Activated T-helper 1 cell treated with anti-CD3 and anti-CD28 coated beads, Interleukin-12 subunit alpha, Interleukin-12 subunit beta, Interleukin-2, Interleukin-4 antibody, amounts not matched to agents 30 ng/mL and 10 ng/mL and 1 ng/mL, durations not matched to agents 14 hours and 24 hours and 36 hours (primary cell): ENCODE measurements at places on chromosomes 16 and 17.
A peak's percentile ranks its signal among the peaks of the same experiment; 100 is the strongest.

DNA sequence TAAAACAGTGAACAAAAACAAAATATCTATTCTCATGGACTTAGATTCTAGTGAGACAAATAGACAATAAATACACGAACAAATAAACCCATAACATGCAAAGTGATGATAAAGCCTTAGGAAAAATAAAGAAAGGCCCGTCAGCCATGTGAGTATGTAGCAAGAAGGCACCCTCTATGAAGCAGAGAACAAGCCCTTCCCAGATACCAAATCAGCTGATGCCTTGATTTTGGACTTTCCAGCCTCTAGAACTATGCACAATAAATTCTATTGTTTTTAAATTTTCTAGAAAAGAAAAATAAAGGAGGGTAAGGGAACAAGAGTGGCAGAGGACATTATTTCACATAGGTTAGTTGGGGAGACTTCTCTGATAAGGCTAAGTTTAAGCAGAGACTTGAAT, 40.7 kb upstream of the SMURF2 start:
- H3K4me1 ChIP-seq: peaks cover 13% of the 10 kb centered on the region
- no peak overlapping the region for H3K4me3 ChIP-seq
- H3K27me3 ChIP-seq: peaks cover 11% of the 10 kb centered on the region
- DNase-seq: no peak
- no peaks in the 10 kb centered on the region for H3K36me3 ChIP-seq

DNA sequence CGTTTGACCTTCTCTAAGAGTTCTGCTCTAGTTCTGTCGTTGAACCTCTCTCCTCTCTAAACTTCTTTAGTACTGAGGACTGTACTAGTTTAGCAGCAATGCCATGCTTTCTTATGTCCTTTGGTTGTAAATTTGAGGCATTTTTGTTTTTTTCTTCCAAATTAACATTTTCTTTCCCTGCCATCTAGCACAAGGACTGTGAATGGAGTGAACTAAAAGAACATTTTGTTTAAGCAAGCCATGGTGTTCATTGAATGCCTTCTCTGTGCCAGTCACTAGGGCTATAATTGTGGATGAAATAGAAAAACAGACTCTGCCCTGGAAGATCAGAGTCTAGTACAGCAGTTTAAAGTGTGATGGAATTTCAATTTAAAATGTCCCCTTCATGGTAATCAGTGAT, 137.9 kb downstream of the FTO start:
- no peak overlapping the region for H3K27ac ChIP-seq
- H3K4me3 ChIP-seq: no peak overlapping the region
- DNase-seq: no peak
- H3K4me1 ChIP-seq: peaks cover 8% of the 10 kb centered on the region
- H3K36me3 ChIP-seq: peaks cover 5% of the 10 kb centered on the region

DNA sequence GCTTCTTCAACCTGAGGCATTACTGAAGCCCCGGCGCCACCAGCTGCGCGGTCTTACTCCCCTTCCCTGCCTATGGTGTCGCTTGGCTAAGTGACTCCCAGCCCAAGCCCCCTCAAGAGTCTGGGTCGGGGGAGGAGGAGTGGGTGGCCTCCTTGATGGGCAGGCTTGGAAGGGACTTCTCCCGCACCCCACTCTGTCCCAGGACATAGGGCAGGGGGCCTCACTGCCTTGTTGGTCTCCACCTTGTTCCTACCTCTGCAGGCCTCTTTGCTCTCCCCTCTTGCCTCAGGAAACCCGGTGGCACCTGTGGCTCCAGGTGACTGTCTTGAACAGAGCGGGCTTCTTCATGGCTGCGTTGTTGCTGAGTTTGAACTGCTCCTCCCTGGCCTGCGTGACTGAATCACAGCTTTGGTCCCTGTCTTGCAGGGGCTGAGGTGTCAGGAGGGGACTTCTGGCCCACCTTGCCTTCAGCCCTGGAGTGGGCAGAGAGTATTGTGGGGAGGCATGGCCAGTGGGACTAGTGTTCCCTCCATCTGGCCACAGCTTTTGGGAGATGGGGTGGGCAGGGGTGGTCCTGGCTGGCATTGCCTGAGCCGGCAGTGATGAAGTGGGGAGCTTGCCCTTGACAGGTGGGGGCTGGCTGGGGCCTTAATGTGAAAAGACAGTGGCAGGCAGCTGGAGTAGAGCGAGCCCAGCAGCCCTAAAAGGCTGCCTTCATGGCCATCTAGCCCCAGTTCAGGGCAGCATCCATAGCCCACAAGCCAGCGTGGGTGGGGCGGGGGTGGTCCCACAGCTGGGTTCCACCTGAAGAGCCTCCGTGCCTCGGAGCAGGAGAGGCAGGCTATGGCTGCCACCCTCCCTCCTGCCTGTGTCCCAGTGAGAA, 7.3 kb downstream of the CBX2 start:
- DNase-seq: no peak
- peaks cover 30% of the 10 kb centered on the region for H3K27me3 ChIP-seq
- H3K4me1 ChIP-seq: no peaks in the 10 kb centered on the region
- no peak overlapping the region for H3K27ac ChIP-seq
- H3K4me3 ChIP-seq: no peak overlapping the region

- H3K4me1 ChIP-seq: no peaks in the 10 kb centered on the region
- H3K36me3 ChIP-seq: no peaks in the 10 kb centered on the region
- H3K27ac ChIP-seq: no peak overlapping the region
- no peak overlapping the region for H3K4me3 ChIP-seq
- peaks cover 6% of the 10 kb centered on the region for H3K27me3 ChIP-seq
Observed at GRCh38 chr17:1597861-1598342, 30.7 kb downstream of the SLC43A2 start.

- H3K4me1 ChIP-seq: no peaks in the 10 kb centered on the region
- no peaks in the 10 kb centered on the region for H3K36me3 ChIP-seq
Observed at GRCh38 chr17:80225230-80225629, 5.0 kb downstream of the SLC26A11 start.

DNA sequence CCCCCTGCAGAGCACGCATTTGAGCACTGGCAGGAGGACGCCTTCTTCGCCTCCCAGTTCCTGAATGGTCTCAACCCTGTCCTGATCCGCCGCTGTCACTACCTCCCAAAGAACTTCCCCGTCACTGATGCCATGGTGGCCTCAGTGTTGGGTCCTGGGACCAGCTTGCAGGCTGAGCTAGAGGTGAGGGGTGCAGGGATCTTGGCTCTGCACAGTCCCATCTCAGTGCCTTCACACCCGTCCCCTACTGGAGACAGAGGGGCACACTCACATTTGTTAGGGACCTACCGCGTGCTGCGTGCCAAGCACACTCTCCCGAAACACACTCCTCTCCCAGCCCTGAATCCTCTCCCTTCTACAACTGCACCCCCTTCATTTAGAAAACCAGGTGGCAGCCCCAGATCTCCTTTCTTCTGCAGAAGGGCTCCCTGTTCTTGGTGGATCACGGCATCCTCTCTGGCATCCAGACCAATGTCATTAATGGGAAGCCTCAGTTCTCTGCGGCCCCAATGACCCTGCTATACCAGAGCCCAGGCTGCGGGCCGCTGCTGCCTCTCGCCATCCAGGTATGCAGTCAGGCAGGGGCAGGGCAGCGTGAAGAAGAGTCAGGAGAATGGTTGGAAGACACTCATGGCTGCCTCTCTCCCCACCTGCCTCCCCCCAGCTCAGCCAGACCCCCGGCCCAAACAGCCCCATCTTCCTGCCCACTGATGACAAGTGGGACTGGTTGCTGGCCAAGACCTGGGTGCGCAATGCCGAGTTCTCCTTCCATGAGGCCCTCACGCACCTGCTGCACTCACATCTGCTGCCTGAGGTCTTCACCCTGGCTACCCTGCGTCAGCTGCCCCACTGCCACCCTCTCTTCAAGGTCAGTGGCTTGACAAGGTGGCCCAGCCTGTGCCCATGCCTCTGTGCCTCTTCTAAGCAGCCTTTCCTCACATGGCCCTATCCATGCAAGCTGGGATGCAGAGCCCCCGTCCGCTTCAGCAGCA, 6.3 kb downstream of the ALOX15B start:
- no peak for DNase-seq
- no peak overlapping the region for H3K27ac ChIP-seq
- peaks cover 14% of the 10 kb centered on the region for H3K27me3 ChIP-seq
- no peaks in the 10 kb centered on the region for H3K4me1 ChIP-seq

- H3K36me3 ChIP-seq: no peaks in the 10 kb centered on the region
- H3K27ac ChIP-seq: no peak overlapping the region
- H3K4me1 ChIP-seq: no peaks in the 10 kb centered on the region
- peaks cover 7% of the 10 kb centered on the region for H3K27me3 ChIP-seq
Observed at GRCh38 chr17:14282726-14283125, 18.2 kb upstream of the HS3ST3B1 start.

- no peak overlapping the region for H3K27ac ChIP-seq
- peaks cover 22% of the 10 kb centered on the region for H3K36me3 ChIP-seq
- no peak overlapping the region for H3K4me3 ChIP-seq
- peak; percentile 16 for DNase-seq
- H3K4me1 ChIP-seq: peaks cover 41% of the 10 kb centered on the region
Observed at GRCh38 chr16:8931859-8932258, 31.8 kb downstream of the USP7 start.

- H3K4me1 ChIP-seq: no peaks in the 10 kb centered on the region
- no peak overlapping the region for H3K4me3 ChIP-seq
- H3K27me3 ChIP-seq: no peaks in the 10 kb centered on the region
- peaks cover 39% of the 10 kb centered on the region for H3K36me3 ChIP-seq
Observed at GRCh38 chr17:82956726-82957468, 117.1 kb upstream of the ZNF750 start.

GRCh38 chr16:23014592-23014991, 134.7 kb downstream of the USP31 start:
- H3K36me3 ChIP-seq: no peaks in the 10 kb centered on the region
- no peaks in the 10 kb centered on the region for H3K4me1 ChIP-seq
- no peak for DNase-seq
- no peak overlapping the region for H3K27ac ChIP-seq
- peaks cover 3% of the 10 kb centered on the region for H3K27me3 ChIP-seq

- H3K27me3 ChIP-seq: no peaks in the 10 kb centered on the region
- no peak overlapping the region for H3K4me3 ChIP-seq
- H3K36me3 ChIP-seq: peaks cover 21% of the 10 kb centered on the region
- H3K27ac ChIP-seq: no peak overlapping the region
- DNase-seq: no peak
Observed at GRCh38 chr17:1481736-1482135, 10.8 kb downstream of the MYO1C start.

DNA sequence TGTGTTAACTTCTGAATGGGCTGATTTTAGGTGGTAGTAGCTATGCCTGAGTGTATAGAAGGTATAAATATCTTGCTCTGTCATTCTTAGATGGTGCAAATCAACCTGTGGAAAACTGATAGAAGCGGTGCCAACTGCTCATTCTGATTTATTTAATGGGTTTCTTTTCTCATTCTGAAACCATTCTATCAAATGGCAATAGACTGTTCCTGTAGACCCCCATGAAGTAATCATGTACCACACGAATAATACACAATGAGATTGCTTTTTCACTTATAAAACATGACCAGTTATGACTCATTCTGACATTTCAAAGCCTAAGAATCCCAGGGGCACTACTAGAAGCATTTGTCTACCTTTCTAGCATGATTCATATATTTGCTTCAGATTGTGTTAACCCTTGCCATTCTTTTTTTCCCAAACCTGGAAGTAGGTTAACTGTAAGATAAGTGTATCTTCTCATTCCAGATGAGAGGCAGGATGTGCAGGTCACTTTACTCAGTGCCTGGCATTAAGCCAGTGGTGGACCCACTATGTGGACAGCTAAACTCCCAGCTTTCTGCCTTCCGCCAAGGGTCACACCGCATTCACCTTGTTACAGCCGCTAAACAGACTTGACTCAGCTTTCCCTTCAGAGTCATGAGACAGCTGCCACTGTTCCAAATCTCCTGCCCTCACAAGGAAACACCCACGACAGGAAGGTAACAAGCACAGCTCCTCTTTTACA, 16.4 kb upstream of the SLC16A11 start:
- H3K27ac ChIP-seq: peak overlapping the region; percentile 74
- peak overlapping the region; percentile 37 for H3K4me3 ChIP-seq
- no peaks in the 10 kb centered on the region for H3K36me3 ChIP-seq
- no peak for DNase-seq
- H3K27me3 ChIP-seq: peaks cover 4% of the 10 kb centered on the region

DNA sequence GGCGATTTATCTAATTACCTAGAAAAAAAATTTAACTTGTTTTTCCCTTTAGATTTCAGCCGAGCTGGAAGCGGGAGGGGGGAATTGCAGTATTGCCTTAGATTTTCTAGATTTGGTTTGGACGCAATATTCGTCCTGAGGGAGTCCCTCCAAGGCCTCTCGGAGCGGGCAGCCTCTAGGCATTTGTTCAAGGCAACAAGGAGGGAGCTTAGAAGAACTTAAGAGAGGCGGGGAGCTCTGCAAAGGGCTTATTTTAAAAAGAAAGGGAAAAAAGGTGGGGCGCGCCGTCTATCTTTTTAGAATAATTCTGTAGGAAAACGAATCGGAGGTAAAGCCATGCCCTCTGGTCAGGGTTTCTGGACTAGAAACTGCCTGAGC, 407 bp upstream of the TMEM94 start:
- H3K27ac ChIP-seq: peak overlapping the region; percentile 77
- H3K36me3 ChIP-seq: peaks cover 2% of the 10 kb centered on the region
- peak overlapping the region; percentile 92 for H3K4me3 ChIP-seq
- peaks cover 35% of the 10 kb centered on the region for H3K4me1 ChIP-seq

DNA sequence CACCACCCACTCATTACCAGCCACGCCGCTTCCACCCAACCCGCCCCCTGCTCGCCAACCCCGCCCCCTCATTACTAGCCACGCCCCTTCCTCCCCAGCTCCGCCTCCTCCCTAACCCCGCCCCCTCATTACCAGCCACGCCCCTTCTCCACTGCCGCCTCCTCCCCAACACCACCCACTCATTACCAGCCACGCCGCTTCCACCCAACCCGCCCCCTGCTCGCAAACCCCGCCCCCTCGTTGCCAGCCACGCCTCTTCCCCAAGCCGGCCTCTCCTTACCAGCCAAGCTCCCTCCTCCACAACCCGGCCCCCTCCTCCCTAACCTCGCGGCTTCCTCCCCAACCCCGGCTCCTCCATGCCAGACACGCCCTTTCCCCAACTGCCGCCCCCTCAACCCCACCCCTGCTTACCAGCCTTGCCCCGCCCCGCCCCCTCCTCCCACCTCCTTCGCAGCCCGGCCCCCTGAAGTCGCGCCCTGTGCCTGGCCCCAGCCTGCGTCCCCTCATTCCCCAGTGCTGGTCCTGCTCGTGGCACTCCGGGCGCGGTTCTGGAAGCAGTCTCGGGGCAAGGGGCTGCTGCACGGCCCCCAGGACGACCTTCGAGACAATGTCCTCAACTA, 7.3 kb downstream of the SLC22A31 start:
- no peaks in the 10 kb centered on the region for H3K4me1 ChIP-seq
- H3K27me3 ChIP-seq: no peaks in the 10 kb centered on the region
- peak; percentile 48 for DNase-seq
- no peak overlapping the region for H3K4me3 ChIP-seq
- no peaks in the 10 kb centered on the region for H3K36me3 ChIP-seq

- no peaks in the 10 kb centered on the region for H3K36me3 ChIP-seq
- no peak overlapping the region for H3K4me3 ChIP-seq
- H3K4me1 ChIP-seq: no peaks in the 10 kb centered on the region
- no peaks in the 10 kb centered on the region for H3K27me3 ChIP-seq
Observed at GRCh38 chr16:27719106-27719445, 169.1 kb downstream of the KATNIP start.

- no peak overlapping the region for H3K27ac ChIP-seq
- peaks cover 48% of the 10 kb centered on the region for H3K4me1 ChIP-seq
- peaks cover 6% of the 10 kb centered on the region for H3K36me3 ChIP-seq
Observed at GRCh38 chr16:85566561-85567100, 46.5 kb upstream of the GSE1 start.

- no peaks in the 10 kb centered on the region for H3K36me3 ChIP-seq
- no peaks in the 10 kb centered on the region for H3K4me1 ChIP-seq
- no peaks in the 10 kb centered on the region for H3K27me3 ChIP-seq
Observed at GRCh38 chr16:474420-475122, 49.1 kb downstream of the RAB11FIP3 start.
